ENCODE measurements at places on chromosomes 11 and 22.

GRCh38 chr11:48107188-48107704 lies 109.4 kb upstream of the OR4B1 start:
- DNase-seq = no peak

DNA sequence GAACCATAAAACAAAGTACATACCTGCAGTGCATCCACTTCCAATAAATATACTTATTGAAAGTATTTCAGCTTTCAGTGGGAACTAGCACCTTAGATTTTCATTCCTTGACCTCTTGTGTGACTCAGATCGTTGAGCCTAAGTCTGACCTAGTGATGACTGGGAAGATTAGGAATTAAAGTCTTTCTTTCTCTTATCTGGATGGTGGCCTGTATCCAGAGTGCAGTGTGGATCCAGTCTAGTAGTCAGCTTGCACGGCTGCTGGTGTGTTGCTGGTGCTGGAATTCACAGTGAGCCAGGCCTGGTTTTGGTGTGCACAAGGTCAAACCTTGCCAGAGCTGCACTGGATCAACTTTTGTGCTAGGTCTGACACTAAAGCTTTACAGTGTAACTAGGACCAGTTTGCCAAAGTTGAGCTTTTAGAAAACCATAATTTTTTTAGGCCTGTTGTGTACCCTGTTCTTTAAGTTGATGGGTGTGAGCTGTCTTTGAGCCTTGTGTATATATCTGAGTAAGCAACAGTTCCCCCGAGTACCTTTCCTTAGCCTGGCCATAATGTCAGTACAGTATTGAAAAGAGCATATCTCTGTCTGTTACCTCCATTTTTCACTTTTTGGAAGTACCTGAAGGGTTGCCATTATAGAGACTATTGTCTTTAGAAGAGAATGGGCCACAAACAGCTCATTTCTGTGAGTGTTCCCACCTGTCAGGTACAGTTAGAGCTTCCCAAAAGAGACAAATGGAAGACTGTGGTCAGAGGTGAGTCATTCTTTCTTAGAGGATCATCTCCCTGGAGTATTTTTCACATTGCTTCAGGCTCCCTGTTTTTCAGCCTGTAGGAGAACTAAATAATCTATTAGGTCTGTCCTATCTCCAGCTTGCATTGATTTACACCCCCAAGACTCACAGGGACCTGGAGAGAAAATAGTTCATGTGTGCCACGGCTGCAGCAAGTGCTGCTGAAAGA lies 89.8 kb downstream of the ALX4 start:
- no peak for DNase-seq

DNA sequence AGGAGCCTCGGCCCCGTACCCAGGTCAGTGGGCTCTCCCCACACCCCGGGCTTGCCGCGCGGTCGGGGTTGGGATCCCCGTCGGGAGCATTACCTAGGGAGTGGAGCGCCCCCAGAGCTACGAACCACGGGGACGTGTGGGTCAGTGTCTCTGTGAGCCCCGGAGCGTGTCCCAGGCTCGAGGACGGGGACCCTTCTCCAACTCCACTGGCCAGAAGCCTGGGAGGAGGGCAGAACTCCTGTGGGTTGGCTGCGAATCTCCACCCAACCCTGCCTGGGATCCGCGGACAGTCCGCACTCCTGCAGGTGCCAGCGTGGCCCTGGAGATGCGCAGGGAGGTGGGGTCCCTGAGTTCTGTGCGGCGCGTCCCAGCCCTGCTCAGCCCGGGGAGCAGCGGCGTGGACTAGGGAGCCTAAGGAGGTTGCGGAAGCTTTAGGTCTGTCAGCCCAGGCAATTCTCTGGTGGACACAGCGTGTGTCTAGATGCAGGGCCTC lies 346 bp downstream of the PPFIBP2 start:
- DNase-seq = no peak

GRCh38 chr11:58075781-58076180 lies 45.0 kb downstream of the OR6Q1 start:
- DNase-seq = peak; percentile 45

- no peak for DNase-seq
These were observed 437.7 kb downstream of the SOX6 start for GRCh38 chr11:15918674-15919073.

DNA sequence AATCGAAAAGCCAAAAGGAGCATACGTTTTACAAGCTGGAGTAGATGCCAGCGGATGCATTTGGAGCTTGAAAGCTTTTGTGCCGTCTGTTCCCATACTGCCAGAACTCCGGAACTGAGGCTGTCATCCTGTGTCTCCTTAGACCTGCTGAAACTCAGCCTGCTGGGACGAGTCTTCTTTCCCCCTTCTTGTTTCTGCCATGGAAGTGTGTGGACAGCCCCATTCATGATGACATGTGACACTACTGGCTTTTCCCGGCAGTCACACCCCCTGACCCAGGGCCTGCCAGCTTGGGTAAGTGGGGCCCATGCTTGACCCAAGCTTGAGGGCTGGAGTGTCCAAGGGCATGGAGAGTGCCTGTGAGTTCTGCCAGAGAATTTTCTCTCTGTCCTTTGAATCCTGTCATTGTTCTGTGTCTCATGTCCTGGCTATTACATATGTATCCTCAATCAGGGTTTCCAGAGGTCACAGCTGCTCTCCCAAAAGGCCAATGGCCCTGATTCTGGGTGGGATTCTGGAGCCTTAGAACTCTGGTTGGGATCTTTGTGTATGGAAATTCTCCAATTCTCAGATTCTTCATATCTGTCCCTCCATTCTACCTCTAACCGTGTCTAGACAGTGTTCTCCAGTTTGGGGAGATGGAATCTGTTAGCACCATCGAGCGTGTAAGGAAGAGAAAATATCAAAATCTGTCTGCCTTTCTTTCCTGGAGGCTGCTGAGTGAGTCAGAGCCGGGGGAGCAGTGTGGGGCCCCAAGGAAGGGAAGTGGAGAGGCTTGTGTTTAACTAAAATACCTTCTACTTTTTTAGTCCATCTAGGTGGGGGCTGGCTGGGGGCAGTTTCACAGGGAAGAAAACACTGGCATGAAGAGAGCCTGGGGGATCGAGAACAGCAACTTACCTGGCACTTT lies 73.2 kb downstream of the KIAA1671 start:
- peak; percentile 46 for DNase-seq

DNA sequence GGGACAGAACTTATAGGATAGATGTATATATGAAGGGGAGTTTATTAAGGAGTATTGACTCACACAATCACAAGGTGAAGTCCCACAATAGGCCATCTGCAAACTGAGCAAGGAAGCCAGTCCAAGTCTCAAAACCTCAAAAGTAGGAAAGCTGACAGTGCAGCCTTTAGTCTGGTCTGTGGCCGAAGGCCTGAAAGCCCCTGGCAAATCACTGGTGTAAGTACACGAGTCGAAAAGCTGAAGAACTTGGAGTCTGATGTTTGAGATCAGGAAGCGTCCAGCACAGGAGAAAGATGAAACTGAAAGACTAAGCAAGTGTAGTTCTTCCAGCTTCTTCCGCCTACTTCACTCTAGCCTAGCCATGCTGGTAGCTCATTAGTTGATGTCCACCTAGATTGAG lies 799.6 kb upstream of the ARHGAP42 start:
- no peak for DNase-seq

- DNase-seq = no peak
These were observed 29.9 kb downstream of the RELT start for GRCh38 chr11:73406131-73406530.

- DNase-seq = no peak
These were observed 3.1 kb downstream of the FXYD2 start for GRCh38 chr11:117821431-117821830.

DNA sequence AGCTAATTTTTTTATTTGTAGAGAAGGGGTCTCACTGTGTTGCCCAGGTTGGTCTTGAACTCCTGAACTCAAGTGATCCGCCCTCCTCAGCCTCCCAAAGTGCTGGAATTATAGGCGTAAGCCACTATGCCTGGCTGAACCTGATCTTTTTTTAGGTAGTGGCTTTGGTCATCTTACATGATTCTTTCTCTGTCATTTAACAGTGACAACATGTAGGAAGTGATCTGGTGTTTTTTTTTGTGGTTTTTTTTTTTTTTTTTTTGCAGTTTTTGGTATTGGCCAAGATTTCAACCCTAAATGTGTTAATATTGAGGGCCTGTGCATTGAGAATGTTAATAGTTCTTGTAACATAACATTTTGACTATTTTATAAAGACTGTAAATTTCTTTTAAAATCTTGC lies 8.0 kb upstream of the FERMT3 start:
- DNase-seq = no peak

DNA sequence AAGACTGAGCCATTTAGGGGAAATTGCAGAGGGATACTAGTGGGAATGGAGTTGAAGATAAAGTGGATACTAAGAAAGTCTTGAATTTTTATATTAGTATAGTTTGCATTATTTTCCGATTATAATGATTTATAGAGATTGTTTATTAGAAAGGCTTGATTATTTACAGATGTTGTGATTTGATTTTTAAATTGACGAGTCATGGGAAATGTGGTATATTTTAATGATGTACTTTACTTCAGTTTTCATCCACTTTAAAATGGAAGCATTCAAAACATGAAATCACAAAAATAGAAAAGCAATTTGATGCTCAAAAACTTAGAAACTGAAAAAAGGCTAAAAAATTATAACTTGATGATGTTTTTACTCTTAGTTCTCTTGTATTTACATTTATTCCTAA lies 21.2 kb downstream of the USP47 start:
- no peak for DNase-seq

GRCh38 chr11:11987503-11988022 lies 20.9 kb downstream of the DKK3 start:
- peak; percentile 70 for DNase-seq

- no peak for DNase-seq
These were observed 20.9 kb upstream of the NRGN start for GRCh38 chr11:124718801-124719200.

- DNase-seq = peak; percentile 63
These were observed 16.6 kb downstream of the OR8A1 start for GRCh38 chr11:124586238-124586860.

DNA sequence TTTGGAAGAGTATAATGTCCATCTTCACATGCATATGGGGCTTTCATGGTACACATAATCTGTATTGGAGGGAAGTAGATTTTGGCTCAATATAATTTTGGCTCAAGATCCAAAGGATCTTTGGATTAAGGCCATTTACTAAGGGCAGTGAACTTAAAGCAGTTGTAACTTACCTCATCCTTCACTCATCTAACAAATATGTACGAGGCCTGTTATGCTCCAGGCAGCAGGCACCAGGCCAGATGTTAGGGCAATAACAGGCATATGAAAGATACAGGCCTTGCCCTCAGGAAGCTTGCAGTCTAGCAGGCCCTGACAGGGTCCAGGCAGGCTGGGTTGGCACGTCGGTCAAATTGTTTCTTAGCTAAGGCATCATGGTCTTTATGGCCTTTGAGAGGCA lies 44.6 kb downstream of the LIF start:
- peak; percentile 56 for DNase-seq

- no peak for DNase-seq
These were observed 570.0 kb downstream of the TBC1D22A start for GRCh38 chr22:47332246-47332980.

DNA sequence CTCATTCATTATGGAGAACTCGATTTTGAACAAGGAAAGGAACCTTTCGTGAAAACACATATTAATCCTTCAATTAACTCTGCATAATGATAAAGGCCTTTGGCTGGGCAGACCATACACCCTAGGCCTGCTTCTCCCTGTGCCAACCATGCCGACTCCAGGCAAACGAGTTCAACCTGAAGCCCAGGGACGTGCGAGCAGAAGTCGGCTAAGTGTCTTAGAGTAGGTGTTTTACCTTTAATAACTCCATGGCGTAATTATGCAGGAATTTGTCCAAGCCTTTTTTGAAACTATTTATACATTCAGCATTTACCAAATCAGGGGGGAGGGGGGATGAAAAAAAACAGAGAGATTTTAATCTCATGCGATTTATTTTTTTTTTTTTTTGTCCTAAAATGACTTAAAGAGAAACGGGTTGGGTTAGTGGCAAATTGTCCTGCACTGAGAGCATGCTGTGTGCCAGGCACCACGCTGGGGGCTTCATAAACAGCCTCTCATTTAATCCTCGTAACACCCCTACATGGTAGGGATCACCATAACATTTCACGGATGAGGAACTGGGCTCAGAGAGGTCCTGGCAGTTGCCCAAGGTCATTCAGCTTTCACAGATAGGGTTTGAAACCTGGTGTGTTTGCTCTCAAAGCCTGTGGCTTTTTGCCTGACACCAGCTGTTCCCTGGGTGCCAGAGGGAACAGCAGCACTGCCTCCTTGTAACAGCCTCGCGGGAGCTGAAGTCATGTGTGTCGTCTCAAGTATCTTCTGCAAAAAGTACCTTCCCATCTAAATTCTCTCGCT lies 423.9 kb downstream of the MN1 start:
- peak; percentile 11 for DNase-seq

DNA sequence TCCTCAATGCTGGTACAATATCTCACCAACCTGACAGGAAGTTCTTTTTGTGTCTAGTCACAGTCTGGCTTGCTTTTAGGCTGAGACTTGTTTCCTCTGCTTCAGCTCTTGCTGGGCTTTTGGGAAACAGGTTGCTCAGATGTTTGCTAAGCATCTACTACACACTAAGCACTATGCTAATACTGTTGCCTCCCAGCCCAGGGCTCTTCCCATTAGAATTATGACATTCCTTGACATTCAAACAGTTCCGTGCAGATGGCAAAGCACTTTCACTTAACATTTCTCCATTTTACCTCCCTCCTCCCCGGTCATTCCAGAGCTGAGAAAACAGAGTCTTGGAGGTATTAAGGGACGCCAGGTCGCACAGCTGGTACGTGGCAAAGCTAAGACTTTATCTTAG lies 200.7 kb upstream of the TBCEL start:
- no peak for DNase-seq

DNA sequence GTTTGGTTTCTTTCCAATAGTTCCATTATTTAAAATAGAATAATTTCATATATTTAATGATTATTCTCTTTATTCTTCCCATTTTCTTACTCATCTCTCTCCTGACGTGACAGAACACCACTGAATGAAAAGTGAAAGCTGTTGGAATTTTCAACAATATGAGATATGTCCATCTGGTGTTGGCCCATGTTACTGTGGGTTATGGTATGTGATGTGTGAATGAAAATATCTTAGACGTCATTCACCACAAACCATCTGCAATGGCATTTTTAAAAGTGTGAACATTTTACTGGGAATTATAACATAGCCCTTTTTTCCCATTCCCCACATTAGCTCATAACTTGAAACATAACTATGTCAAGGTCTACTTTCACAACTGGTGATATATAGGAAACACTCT lies 11.3 kb upstream of the OR5M1 start:
- DNase-seq = no peak

GRCh38 chr11:41289408-41289807 lies 170.0 kb downstream of the LRRC4C start:
- no peak for DNase-seq

DNA sequence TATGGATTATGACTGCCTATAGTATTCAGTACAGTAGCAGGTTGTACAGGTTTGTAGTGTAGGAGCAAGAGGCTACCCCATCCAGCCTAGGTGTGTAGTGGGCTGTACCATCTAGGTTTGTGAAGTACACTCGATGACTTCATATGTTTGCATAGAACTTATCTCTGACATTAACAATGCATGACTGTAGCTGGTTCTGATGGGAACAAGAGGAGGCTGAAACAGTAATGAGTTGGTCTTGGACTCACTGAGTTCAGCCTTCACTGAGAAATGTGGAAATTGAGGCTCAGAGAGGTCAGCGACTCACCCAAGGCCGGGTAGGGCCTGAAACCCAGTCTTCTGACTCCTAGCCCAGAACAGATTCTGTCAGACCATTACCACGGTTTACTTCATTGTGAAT lies 13.0 kb downstream of the MYO7A start:
- DNase-seq = peak; percentile 54

Measured in fibroblast of villous mesenchyme (primary cell).